Large intestine (tissue), 12 donors: ENCODE measurements at places on chromosomes 5 and 9. TPM values are rescaled to one million over a fixed set of nuclear protein-coding genes. Genes with fewer than 3 reads are reported as not detected.
A peak's percentile ranks its signal among the peaks of the same experiment; 100 is the strongest.

The ECM2 gene
- polyA plus RNA-seq, result 9.8 TPM

The PCDHB5 gene
- polyA plus RNA-seq, result 2.1 TPM

The SCGB3A2 gene
- not detected for polyA plus RNA-seq

The MGAT1 gene
- 110 TPM for polyA plus RNA-seq

The ELOVL7 gene
- 77.3 TPM for polyA plus RNA-seq

The GLRA1 gene
- polyA plus RNA-seq, result 0.03 TPM

GRCh38 chr5:61949054-61949678, 356.8 kb upstream of the KIF2A start:
- DNase-seq, result no peak

GRCh38 chr5:113273948-113274347, 160.8 kb downstream of the TSSK1B start:
- no peak for DNase-seq

- DNase-seq, result no peak
Measured at GRCh38 chr5:74579215-74579614, 61.3 kb downstream of the ENC1 start.

DNA sequence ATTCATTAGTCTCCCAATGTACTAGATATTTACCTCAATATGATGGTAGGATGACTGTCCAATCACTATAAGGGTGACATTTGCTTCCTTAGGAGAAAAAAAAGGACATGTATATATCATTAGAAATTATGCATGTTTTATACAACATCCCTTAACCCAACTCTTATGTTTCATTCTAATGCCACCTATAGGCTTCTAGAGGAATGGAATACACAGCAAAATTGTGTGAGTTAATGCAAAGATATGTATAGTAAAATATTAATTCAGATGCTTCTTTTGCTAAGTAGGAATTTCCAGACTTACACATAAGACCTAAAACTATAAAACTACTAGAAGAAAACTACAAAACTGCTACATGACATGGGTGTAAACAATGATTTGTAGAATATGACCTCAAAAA, 3.5 kb downstream of the PRXL2C start:
- no peak for DNase-seq

DNA sequence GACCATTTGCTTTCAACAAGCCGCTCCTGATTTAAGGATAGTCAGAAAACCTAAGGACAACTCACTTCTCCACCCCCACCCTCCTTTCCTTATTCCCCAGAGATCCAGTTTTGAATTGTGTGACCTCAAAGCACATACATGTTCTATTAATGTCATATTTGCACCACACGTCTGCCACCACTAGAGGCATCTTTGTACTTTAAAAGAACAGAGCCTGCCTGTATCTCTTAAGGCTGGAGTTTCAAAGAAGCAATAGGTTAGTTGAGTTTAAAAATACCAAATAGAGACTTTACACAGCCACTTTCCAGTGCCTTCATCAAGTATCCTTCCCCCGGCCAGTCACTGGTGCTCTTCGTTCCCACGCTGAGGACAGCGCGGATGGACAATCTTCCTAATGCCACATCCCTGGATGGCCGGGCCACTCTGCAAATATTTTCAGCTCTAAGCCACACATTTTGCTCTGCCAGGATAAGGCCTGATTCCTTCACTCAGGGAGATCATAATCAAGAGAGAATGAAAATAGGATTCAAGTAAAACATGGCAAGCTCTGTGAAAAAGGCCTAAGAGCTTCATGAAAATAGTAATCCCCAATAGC, 146.3 kb downstream of the SNCAIP start:
- DNase-seq, result no peak

- DNase-seq, result no peak
Measured at GRCh38 chr5:168975331-168975730, 325.6 kb downstream of the SLIT3 start.

GRCh38 chr5:56849671-56850070, 34.3 kb downstream of the MAP3K1 start:
- DNase-seq, result peak; percentile 34

DNA sequence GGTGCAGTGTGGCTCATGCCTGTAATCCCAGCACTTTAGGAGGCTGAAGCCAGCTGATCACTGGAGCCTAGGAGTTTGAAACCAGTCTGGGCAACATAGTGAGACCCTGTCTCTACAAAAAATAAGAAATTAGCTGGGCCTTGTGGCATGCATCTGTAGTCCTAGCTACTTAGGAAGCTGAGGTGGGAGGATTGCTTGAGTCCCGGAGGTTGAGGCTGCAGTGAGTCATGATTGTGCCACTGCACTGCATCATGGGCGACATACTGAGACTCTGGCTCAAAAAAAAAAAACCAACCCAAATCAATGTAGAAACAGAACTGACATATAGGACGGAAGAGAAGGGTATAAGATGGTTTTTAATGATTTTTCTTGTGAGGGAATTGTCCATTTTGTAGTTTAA, 27.7 kb downstream of the G3BP1 start:
- no peak for DNase-seq

DNA sequence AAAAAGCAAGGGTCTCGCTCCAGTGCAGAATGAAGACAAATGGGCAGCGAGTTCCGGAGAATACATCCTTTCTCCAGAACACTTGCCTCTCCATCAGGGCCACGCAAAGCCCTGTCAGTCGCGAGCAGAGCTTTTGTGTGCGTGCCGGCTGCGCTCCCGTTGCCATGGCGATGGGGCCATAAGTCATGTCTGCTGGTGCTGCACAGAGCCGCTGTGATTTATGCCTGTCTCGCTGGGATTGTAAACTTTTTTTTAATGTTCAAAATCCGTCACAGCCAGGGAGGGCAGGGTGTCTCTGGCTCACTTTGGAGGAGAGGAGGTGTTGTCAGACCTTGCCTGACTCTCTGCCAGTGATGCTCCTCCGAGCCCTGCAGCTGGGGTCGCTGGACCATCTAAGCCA, 272.7 kb downstream of the TRIM32 start:
- peak; percentile 14 for DNase-seq
